ENCODE measurements at places on chromosomes 2 and 18.

DNA sequence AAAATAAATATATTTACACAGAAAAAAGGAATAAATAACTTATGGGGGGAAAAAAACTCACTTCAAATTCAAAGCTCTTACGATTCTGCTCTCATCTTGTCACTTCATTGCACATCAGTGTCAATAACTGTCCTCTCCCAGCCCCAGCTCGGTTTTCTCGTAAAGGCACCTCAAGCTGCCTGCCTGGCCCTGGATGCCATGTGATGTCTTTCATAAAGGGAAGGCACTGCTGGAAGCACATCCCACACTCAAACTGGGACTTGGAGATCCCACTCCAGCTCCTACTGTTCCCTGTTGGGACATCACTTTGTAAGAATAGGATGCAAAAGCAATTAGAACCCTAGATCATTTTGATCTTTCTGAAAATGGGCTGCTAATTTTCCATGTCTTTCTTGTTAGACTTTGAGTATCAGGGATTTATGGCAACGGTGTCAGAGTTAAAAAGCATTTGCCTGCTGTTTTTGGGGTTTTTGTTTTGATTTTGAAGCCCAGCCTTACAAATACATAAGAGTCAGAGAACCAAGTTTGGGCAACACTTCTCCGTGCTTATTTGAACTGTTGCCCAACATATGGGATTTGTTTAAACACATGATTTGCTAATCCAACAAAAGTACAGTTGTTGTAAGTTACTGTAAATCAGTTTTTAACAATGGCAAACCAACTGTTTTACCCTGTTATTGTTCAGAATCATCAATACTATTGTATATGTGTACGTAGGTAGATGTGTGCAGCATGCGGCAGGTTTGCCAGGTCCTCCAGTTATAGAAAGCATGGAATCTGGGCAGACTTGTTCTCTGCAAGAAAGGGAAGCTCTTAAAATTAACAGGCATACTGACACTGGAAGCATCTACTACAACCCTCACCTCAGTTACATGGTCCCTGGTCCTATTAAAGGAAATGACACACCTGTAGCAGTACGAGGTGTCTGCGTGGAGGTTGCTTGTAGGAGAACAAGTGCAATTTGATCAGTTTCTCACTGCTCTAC, 20.6 kb downstream of the SERTAD2 start:
- DNase-seq = no peak

- peak; percentile 82 for DNase-seq
Observed at GRCh38 chr2:37168217-37168981, 11.6 kb upstream of the EIF2AK2 start.

GRCh38 chr2:239476757-239477585, 76.2 kb upstream of the HDAC4 start:
- DNase-seq = no peak

GRCh38 chr2:8315531-8316165, 366.2 kb upstream of the ID2 start:
- no peak for DNase-seq

GRCh38 chr2:161592713-161593112, 31.5 kb upstream of the SLC4A10 start:
- DNase-seq = no peak

GRCh38 chr2:177427316-177427715, 34.7 kb downstream of the AGPS start:
- DNase-seq = no peak

DNA sequence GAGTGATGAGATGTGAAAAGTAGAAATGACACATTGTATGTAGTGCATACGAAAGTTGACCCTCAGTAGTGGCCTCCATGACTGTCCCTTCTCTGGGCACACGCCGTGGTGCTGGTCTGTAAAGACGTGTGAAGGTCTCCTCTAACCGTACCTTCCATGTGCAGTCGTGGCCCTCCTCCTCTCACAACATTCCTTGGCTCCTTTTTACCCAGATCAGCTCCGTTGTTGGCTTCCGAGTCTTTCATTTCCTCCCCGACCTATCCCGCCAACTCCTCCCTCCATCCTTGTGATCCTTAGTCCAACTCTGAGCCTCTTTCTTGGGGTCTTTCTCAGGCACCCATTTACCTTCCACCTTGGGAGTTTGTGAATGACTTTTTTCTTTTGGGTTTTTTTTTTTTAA, 160.4 kb upstream of the BCL2L11 start:
- no peak for DNase-seq

GRCh38 chr2:63569740-63570139, 18.5 kb downstream of the WDPCP start:
- peak; percentile 29 for DNase-seq

- DNase-seq = no peak
Observed at GRCh38 chr2:214651451-214651850, 158.0 kb downstream of the BARD1 start.

DNA sequence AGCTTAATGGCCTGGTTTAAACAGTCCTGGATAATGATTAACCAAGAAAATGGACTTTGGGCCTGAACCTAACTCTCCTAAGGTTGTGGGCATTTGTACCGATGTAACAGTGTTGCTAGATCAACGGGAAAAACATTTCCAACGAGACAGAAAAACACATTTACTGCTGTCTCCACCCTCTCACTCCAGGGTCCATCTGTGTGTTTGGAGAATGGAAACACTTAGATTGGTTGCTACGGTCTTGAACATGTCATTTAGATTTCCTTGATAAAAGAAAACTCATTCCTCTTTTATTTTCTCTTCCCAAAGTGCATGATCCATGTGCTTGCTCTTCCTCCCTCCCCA, 88.0 kb downstream of the SOCS6 start:
- DNase-seq = no peak

DNA sequence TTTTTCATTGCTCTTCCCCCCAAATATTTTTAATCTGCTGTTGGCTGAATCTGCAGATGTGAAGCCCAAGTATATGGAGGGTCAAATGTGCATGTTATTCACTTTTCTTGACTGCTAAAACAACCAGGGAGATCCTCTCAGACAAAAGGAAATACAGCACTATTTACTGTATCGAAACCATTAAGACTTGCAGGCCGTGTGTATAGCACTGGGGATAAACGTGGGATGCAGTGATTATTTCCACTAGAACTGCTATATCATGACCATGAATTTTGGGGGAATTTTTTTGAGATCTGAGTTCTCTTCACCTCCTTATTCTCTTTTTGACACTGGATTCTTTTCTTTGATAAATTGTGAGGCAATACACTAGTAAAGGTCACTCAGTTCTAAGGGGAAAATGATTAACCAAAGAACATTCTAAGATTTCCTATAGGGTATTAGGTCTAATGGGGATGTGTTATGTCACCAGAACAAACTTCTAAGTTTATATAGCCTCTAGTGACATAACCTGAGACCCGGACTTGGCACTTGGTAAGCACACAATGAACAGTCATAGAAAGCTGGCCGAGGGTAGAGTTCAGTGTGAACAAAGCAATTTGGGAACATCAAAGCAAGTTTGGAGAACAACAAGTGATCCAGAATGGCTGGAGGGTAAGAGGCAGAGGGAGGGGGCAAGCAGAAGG, 14.9 kb upstream of the UGT1A1 start:
- DNase-seq = no peak

DNA sequence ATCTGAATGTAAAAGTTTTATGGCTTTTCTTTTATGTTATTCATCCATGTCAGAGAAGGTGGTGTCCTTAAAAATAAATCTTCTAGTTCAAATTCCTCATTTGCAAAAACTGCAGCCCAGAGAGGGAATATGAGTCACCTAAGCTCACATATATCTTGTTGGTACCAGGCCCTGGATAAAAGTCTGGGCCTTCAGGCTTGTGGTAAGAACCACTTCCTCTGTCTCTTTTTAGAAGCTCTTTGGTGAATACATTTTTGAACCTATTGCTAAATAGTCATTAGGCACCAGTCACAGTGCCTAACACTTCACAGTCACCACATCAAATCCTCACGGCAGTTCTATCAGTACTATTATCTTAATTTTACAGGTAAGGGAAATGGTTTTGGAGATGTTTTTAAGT, 199.2 kb downstream of the KCNS3 start:
- DNase-seq = no peak

- DNase-seq = no peak
Observed at GRCh38 chr18:63736876-63737275, 34.1 kb downstream of the SERPINB11 start.

DNA sequence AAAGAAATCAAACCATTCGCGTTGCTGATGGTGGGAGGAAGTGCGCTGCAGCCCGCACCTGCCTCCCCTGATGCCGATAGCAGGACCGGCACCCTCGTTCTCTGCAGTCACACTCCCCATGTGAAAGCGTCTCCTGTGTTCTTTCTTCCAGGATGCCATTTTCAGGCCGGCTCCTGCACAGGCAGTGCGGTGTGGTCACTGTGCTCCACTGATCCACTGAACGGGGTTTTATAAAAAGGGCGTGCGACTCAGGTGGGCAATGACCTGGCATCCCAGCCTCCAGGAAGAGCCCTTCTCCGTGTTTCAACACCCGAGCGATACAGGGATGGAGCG, 88.3 kb upstream of the SNTG2 start:
- no peak for DNase-seq

DNA sequence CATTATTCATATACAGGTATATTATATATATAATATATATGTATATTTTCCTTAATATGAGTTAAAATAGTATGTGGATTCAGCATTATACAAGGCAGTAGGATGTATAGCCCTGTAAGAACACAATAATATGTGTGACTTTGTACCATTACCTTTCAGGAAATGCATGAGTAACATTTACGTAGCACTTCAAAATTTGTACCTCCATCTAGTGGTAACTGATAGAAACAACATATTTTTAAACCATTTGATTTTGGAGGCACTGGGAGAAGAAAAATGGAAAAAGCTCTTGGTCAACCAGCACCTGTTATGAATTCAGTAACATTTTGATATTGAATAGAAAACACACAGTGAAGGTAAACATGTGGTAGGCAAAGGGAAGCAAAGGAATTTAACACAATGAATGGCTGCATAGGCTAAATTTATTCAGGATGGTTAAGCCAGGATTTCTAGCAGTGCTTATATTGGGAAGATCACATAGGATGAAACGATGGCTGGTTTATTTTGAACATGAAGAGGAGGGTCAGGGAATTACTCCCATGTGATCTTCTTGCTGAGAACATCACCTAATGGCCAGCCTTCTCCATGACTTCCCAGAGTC, 565.5 kb downstream of the CCDC85A start:
- peak; percentile 1 for DNase-seq

GRCh38 chr2:125386074-125386473, 1269.9 kb upstream of the GYPC start:
- DNase-seq = no peak

GRCh38 chr2:1769703-1770422, 25.5 kb upstream of the PXDN start:
- peak; percentile 75 for DNase-seq

- no peak for DNase-seq
Observed at GRCh38 chr2:20021405-20022009, 9.0 kb upstream of the MATN3 start.

- no peak for DNase-seq
Observed at GRCh38 chr2:158232476-158232875, 130.8 kb downstream of the UPP2 start.

- no peak for DNase-seq
Observed at GRCh38 chr2:100409975-100410647, 7.4 kb downstream of the CHST10 start.

DNA sequence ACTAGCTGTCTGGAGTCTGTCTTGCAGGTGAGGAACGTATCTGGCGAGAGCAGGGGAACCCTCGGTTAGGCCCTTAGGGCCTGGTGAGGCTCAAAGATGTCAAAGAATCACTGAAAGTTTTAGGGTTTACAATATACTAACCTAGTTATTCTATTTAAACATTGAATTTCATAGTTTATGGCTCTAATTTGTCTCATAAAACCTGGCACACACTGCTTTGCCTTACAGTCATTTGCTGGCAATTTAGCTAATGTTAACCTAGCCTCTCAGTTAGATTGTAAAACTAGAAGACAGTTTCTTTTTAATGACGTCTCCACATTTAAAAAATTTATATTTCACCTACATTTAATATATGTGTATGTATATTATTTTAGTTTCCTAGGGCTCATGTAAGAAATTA, 89.6 kb upstream of the DOCK10 start:
- DNase-seq = no peak

GRCh38 chr2:165450156-165450555, 19.3 kb upstream of the CSRNP3 start:
- no peak for DNase-seq

- peak; percentile 30 for DNase-seq
Observed at GRCh38 chr2:204046145-204046544, 109.6 kb downstream of the ICOS start.

GRCh38 chr18:23650968-23651927, 11.5 kb downstream of the ANKRD29 start:
- no peak for DNase-seq

GRCh38 chr2:183126635-183127034, 2.4 kb downstream of the NUP35 start:
- DNase-seq = no peak

DNA sequence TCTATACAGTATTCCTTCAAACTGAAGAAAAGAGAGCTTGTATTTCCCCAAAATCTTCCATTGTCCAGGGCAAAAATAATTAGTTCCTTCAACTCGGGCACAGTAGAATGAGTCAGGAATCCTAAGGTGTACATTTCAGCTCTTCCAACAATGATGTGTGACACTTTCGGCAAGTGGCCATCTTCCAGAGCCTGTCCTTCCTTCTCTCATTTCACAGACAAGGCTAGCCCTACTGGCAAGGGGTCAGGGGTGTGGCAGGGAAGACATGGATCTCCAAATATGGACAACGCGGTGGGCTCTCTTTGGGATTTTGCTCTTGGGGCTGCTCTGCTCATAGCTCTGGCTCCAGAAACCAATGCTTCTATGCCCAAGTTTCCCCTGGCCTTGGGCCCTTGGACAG, 6.0 kb downstream of the B4GALT6 start:
- DNase-seq = no peak

GRCh38 chr2:24024018-24024417, 14.1 kb downstream of the MFSD2B start:
- no peak for DNase-seq

DNA sequence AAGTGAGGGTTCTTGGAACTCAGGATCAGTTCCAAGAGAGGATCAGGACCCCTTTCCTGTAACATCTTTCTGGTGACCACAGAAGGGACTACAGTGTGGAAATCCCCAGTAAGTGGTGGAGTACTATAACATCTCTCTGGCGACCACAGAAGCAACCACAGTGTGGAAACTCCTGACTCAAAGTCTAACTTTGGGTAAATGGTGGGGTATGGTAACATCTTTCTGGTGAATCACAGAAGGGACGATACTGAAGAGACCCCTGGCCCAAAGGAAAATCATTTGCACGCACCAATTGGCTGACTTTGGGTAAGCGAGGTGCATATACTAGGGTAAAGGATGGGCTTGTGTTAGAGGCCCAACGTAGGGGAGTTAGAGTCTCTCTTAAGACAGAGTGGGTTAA, 56.3 kb upstream of the GULP1 start:
- peak; percentile 11 for DNase-seq

DNA sequence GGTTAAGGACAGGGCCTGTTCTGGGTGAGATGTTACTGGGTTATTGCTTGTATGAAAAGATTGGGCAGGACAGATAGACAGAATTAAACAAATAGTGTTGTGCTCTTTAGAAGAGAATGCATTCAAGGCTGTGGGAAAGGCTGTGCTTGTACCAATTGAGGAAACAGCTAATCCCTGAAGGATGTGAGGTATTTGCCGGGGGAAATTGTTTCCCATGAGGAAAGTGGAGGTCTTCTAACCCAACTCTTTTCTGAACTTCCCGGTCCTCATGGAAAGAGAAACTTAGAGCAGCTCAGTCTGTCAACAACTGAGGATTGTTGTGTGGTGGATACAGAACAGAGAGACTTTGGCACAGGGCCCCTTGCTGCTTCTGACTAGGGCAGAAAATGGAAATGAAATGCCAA, 9.5 kb downstream of the SLC1A4 start:
- DNase-seq = no peak

GRCh38 chr2:223976635-223977226, 19.5 kb downstream of the MRPL44 start:
- no peak for DNase-seq

- DNase-seq = peak; percentile 38
Observed at GRCh38 chr2:236862961-236863728, 222.5 kb upstream of the COPS8 start.

Measured in GM13976 (cell line).